Hindlimb muscle (tissue), 1 donor: ENCODE measurements at places on chromosomes 5 and 9. TPM values are rescaled to one million over a fixed set of nuclear protein-coding genes. Genes with fewer than 3 reads are reported as not detected.

The LCN9 gene
- polyA plus RNA-seq = not detected

The EIF4E1B gene
- polyA plus RNA-seq = 0.12 TPM

The FCN2 gene
- not detected for polyA plus RNA-seq

The PPP6C gene
- 30.9 TPM for polyA plus RNA-seq

GRCh38 chr5:177984584-177985206, 11.3 kb downstream of the PROP1 start:
- no peak for DNase-seq

- DNase-seq = no peak
These were observed 28.2 kb downstream of the ABCA1 start for GRCh38 chr9:104899759-104900247.

DNA sequence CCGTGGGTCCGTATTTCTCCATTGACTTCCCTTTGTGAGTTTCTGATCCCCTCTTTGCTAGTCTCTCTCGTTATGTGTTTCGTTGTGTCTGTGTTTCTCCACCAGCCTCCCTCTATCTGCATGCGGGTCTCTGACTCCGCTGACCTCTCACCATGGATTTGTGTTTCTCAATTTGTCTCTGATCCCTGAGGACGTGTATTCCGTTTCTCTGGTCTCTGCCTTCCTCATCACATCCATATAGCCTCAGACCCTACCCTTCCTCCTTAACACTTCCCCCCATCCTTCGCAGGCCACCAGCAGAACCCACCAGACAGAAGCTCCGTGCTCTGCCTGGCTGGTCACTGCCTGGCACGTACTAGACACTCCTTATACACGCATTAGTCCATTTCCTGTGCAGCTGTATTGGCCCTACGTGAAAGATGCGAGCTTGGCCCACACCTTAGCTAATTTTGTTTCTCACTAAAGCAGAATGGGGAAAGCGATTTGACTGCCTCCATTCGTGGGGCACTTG, 631 bp downstream of the B4GALT7 start:
- no peak for DNase-seq

DNA sequence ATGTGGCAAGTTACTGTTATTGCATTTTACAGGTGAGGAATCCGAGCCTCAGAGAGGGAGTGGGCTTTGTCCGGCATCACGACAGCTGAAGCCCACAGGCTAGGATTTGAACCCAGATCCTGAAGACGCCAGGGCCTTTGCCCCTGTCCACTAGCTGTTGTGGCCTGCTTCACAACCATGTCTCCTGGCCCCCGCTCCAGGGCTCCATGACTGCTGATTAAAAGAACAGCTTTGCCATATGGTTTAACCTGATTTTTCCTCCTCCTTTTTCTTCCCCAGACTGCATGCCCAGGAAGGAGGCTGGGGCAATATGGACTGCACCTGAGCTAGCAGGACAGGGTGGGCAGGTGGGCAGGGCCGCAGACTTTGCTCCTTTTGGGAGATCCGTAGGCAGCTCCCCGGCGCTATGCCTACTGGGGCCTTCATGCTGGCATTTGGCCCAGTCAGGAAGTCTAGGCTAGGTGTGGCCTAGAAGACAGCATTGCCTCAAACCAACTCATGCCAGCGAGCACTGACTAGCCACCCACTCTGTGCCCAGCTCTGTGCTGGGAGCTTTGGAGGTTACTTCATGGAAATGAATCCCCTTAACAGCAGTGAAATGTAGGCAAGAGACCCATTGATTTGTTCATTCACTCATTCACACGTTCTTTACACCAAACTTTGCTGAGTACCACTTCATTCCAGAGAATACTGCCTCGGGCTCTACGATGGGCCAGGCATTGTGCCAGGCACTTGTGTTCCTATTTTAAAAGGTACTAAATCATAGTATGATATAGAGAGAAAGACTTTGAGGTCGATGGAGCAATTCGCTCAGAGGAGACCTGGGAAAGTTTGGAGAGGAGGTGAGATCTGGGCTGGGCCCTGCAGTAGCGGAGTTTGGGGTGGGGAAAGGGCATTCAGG, 94.3 kb upstream of the CPEB4 start:
- DNase-seq = no peak
